ENCODE measurements at places on chromosomes 5 and 9.
A peak's percentile ranks its signal among the peaks of the same experiment; 100 is the strongest.

DNA sequence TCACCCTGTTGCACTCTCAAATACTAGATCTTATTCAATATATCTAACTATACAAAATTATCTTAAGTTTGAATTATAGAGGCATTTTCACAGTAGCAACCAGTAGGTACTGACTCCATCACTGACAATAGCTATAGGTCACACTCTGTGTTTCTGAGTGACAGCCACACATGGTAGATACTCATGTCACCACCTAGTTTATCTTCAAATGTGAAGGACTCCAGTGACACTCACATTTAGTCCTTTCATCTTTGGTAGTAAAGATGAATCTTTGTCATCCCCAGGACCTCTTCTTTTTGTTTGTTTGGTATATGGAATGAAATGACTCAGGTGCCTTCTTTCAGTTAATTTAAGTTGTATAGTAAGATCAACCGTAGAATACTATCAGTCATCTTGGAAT is 102.5 kb upstream of the DHFR start:
- DNase-seq = no peak

GRCh38 chr5:1246711-1247431 is 21.7 kb downstream of the SLC6A18 start:
- DNase-seq = no peak

DNA sequence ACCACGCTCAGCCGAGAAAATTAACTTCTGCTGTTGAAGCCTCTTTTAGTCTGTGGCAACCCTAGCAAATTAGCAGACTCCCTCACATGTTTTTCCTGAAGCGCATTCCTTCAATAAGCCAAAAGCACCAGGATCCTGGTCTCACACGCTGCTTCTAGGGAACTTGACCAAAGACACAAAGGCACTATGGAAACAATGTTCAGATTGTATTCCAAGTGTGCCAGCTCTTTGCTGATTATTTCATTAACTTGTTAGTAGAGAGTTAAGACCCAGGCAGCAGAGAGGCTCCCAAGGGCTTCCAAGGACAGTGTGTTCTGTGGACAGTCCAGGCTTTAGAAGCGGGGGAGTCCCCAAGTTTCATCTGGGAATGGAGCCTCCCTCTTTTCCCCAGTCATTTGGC is 94.4 kb upstream of the BASP1 start:
- DNase-seq = peak; percentile 68

- no peak for DNase-seq
Observed at GRCh38 chr9:108445431-108446071, 410.2 kb downstream of the ACTL7B start.

DNA sequence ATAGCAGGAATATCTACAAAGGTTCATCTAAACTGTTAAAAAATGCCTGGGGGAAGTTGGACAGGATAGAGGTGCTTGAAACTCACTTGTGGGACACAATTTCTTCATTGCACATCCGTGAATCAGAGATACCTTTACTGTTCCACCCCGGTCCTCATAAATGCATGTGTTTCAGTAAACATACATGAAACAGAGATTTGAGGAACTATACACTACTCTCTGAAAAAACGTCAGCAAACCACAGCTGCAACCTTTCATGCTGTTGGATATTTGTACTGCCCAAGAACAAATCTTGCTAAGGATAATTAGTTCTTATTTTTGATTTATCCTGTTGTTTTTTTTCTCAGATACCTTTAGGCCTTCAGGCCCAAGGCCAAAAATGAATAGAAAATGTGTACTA is 337.3 kb downstream of the KDM4C start:
- no peak for DNase-seq

GRCh38 chr5:66454186-66455078 is 141.8 kb upstream of the MAST4 start:
- no peak for DNase-seq

GRCh38 chr5:174436750-174437149 is 287.6 kb upstream of the MSX2 start:
- no peak for DNase-seq

DNA sequence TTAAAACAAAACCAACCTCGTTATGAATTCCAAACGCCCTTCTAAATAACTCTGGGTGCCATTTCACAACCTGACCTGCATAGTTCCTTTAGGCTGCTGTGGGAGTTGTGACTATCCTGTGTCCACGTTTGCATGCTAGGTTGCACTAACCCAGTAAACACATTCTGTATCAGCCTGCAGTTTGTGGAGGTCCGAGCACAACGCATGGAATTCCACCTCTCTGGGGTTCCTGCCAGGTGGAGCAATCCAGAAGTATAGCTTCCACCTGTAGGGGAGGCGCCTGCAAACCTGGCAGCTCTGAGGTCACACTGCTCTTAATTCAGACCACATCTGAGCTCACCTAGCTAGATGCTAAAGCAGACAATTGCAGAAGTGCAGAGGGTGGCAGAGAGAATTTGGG is 57.2 kb downstream of the MARCHF3 start:
- no peak for DNase-seq

DNA sequence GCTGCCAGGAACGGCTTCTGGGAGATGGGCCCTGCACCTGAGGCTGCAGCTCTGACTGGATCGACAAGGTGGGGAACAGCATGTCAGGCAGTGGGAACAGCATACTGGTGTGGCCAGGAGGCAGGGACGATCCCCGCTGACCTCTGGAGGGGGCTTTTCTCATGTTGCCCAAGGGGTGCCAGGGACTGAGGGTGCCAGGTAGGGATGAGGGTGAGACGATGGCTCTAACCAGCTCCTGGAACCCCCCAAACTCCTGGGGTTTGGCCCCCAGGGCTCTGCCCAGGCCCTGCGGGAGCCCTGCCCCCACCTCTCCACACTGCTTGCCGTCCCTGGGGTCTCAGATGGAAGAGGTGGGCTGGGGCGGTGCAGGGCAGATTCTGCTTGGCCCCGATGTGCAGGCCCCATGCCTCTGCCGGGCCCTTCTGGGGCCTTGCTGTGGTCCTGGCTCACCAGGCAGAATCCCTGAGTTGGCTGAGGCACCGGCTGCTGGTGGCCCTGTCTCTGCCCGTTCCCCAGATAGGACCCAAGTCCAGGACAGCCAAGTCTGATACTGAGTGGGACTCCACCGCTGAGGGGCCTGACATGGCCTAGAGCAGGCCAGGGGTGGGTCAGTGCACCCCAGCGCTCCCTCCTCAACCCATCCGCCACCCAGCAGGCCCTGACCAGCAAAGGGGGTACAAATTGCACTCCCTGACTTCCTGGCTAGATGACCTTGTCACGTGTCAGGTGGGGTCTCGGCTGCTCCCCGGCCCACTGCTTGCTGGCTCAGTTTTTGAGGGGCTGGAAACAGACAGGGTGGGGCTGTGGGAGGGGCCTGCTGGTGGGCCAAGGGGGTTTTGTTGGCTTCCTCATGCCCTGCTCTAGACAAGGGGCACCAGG is 28.4 kb upstream of the RNF130 start:
- no peak for DNase-seq

DNA sequence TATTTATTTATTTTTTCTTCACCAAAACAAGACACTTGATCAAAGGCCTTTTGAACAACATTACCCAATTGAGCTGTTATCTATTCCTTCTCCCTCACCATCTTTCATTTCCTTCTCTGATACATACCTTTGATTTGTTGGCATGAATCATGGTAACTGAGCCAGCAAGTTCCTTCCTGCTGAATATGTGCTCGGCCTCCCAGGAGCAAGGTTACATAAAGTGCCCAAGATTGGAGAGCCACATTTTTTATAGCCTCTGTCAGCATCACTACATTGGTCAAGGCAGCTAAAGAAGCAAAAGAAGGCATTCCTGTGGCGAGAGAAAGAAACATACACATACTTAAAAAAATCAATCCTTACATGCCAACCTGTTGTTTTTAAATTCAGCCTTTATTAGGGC is 369.6 kb downstream of the CYLC2 start:
- DNase-seq = peak; percentile 58

DNA sequence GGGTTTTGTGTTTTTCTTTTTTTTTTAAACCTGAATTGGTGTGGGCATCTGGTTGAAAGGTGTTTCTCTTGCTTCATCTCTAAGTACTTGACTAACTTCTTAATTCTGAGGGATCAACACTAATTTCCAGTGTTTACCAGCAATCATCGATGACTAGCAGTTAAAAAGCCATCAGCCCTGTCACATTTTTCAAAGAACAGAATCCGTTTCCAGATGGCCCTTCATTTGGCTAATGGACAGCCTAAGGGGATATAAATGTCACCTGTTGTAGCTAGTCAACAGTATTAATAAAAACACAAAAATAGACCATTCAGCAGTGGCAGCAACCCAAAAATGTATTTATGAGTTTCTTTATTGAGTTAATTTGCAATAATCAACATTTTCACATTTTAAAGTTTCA is 1076.5 kb downstream of the MAT2B start:
- no peak for DNase-seq

GRCh38 chr9:98275159-98275558 is 19.7 kb upstream of the TBC1D2 start:
- no peak for DNase-seq

DNA sequence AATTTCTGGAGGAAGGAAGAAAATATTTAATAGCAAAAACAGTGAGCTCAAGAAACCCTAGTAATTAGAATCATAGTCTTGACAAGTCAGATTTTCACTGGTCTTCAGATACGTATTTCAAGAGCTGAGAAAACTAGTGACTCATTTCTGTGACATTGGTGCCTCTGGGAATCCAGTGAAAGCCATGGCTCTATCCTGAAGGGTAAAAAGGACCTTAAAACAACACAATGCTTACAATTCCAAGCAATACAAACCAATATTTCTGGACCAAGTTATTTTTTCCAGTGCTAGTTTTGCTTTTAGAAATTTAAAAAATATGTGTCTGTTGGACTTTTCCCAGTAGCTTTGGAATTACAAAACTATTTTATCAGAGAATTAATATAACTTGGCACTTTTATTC is 140.3 kb downstream of the LPAR1 start:
- peak; percentile 56 for DNase-seq

- DNase-seq = no peak
Observed at GRCh38 chr5:171617817-171618591, 167.6 kb upstream of the SMIM23 start.

- no peak for DNase-seq
Observed at GRCh38 chr5:76341651-76342334, 61.3 kb upstream of the IQGAP2 start.

- no peak for DNase-seq
Observed at GRCh38 chr5:149071756-149072155, 8.9 kb upstream of the SH3TC2 start.

- DNase-seq = no peak
Observed at GRCh38 chr9:98249771-98250170, 5.7 kb downstream of the TBC1D2 start.

DNA sequence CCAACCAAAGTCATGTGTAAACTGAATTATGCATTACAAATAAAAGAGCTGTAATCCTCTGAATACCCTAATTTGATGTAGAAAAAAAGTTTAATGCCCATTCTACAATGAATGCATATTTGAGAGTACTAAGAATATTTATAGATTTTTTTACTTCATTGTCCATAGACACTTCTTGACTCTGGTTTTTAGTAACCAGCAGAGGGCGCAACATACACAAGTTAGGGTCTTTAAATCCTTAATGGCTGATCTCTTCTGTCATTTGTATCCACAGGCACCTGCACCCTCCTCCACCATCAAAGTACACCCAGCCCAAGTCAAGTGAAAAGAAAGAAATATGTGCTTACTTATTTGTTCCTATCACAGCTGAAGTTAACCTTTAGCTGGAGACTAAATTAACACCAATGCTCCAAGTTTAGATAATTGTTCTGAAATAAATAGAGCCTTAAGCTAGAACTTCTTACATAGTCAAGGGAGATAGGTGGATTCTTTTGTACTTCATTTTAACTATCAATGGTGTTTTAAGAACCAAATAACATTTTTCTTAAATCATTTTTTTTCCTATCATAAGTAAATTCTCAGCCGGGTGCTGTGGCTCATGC is 524.2 kb upstream of the DAB2 start:
- peak; percentile 64 for DNase-seq

GRCh38 chr5:102625928-102626327 is 127.1 kb upstream of the SLCO6A1 start:
- DNase-seq = no peak

DNA sequence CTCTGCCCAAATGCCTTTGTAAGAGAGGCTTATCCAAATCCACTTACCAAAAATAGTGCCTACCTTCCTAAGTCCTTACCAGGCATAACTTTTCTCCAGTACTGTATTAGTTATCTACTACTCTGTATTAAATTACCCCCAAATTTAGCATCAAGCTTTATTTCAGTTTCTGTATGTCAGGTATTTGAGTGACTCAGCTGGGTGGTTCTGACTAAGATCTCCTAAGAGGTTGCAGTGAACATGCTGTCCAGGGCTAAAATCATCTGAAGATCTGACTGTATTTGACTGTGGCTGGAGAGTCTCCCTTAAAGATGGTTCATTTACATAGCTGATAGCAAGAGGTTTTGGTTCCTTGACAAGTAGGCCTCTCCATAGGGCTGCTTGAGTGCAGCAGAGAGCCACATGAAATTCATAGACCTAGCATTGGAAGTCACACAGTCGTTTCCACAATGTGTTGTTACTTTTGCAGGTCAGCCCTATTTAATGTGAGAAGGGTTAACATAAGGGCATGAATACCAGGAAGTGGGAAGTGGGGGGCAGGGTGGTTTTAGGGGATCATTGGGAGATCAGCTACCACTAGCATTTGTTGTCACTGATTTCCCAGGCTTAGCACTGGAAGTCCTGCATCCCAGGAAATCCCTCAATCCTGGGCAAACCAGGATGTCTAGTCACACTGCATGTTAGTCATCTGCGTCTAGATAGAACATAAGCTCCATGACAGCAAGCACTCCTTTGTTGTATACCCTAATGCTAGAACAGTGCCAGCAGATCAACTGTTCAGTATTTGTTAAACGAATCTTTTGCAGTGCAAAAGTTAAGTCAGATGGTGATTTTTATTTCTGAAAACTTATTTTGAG is 2.0 kb upstream of the ZNF622 start:
- DNase-seq = peak; percentile 29

- no peak for DNase-seq
Observed at GRCh38 chr9:95796029-95796428, 79.5 kb upstream of the ERCC6L2 start.

DNA sequence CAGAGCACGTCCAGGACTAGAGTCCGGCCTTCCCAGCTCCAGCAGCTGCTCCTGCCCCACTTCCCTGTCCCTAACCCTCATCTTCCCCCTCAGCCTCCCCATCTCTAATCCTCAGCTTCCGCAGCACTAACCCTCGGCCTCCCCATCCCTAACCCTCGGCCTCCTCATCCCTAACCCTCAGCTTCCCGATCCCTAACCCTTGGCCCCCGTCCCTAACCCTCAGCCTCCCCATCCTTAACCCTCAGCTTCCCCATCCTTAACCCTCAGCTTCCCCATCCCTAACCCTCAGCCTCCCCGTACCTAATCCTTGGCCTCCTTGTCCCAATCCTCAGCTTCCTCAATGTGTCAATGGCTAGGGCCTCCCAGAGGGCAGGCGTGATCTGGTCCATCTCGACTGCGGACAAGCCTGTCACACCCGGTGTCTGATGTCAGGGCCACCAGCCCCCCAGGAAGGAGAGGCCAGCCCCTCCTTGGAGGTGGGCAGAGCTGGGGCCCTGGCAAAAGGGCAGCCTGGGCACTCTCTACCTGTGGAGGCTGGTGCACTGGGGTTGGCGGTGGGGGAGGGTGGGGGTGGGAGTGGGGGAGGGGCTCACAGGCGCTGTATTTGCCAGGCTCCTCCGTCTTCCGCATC is 1.4 kb downstream of the OBP2B start:
- no peak for DNase-seq
